ENCODE measurements at places on chromosomes 1 and 21.

DNA sequence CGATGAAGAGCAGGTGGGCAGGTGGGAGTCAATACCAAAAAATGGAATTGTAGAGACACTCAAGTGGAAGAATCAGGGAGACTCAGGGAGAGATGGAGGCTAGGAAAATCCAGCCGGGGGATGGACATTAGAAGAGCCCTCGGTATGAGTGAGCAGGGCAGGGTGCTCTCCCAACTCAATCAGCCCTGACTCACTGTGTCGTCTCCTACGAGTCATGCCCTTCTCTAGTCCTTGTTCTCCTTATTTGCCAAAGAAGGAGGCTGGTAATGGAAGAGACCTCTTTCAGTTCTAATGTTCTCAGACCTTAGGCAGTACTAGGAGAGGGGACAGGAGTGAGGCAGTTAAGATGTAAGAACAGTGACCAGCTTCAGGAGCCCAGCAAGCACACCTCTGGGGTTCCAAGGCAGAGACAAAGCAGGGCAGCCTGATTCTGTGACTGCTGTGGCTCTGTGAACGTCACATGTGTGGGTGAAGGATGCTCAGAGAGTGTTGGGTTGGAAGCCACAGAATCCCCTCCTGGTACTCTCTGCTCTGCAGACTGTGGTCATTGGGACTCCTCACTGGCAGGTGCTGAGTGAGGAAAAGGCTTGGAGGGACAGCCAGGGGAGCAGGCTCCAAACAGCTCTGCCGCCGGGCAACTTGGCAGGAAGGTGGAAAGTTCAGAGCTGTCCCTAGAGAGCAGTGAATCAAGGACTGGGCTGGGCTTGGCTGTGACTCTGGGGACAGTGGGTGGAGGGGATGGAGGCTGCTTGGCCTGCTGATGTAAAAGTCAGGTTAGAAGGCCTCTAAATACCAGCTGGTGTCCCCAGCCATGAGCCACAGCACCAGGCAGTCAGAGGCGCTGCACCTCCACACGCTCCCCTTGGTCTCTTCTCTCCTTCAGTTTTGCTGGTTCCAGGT is 11.1 kb upstream of the GJA5 start:
- peak; percentile 67 for DNase-seq

- no peak for DNase-seq
Measured at GRCh38 chr1:31517301-31517700, 59.0 kb upstream of the TINAGL1 start.

- DNase-seq: peak; percentile 99
Measured at GRCh38 chr1:150486966-150487762, at the start of gene TARS2. TSS of gene TARS2 (plus strand) at chr1:150487419. CDS start at chr1:150487451, 32 bp downstream.

- peak; percentile 93 for DNase-seq
Measured at GRCh38 chr1:235984041-235984825, 80.7 kb downstream of the NID1 start.

- DNase-seq: no peak
Measured at GRCh38 chr1:79614762-79615161, 608.2 kb upstream of the ADGRL4 start.

- DNase-seq: no peak
Measured at GRCh38 chr1:33092438-33092837, 11.5 kb downstream of the AZIN2 start.

GRCh38 chr21:34935898-34936297 is 113.2 kb downstream of the RUNX1 start:
- peak; percentile 64 for DNase-seq

GRCh38 chr1:209383907-209384709 is 199.4 kb upstream of the CAMK1G start:
- no peak for DNase-seq

DNA sequence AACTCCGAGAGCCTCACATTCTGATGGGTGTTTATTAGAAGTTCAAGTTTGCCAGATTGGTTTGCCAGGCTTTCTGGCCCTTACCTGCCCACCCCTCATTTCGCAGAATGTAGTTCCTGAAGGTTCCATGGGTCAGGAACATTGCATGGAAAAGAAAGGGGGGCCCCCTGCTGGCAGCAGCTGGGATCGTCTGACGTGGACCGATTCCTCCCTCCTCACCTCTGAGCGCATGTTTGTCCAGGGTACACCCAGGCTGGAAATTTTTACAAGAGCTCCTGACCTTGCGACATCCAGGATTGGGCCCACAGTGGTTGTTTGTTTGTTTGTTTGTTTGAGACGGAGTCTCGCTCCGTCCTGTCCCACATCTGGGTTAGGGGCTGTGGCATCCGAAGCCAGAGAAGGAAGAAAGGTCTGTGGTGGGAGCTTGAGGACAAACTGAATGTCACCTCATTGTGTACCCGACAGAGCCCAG is 126.0 kb upstream of the TMEM51 start:
- peak; percentile 54 for DNase-seq

- peak; percentile 74 for DNase-seq
Measured at GRCh38 chr1:39086386-39086785, 60.2 kb downstream of the NDUFS5 start.

GRCh38 chr1:54996869-54997710 is 1.6 kb upstream of the BSND start:
- DNase-seq: no peak

DNA sequence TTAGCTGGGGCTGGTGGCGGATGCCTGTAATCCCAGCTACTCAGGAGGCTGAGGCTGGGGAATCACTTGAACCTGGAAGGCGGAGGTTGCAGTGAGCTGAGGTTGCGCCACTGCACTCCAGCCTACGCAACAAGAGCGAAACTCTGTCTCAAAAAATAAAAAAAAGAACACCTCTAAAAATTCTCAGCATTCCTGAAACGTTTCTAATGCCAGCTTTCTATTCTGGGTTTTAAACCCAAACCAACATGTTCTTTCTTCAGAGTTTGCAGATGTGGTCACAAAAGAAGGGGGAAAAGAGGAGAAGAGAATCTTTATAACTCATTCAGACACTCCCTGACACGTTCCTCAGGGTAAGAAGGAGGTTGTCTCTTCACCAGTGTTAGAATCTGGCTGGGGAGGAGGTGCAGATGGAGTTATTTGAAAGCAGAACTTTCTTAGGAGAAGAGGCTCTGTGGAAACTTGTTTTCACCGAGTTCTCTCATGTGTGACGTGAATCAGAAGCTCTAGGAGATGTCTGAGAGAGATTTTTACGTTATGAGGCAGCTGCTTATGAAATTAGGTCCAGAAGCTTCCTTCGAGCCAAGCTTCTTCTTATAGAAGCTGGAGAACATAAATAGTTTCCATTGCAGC is 17.8 kb upstream of the CNR2 start:
- DNase-seq: peak; percentile 72

- DNase-seq: peak; percentile 61
Measured at GRCh38 chr21:25421321-25422028, 185.8 kb downstream of the MRPL39 start.

DNA sequence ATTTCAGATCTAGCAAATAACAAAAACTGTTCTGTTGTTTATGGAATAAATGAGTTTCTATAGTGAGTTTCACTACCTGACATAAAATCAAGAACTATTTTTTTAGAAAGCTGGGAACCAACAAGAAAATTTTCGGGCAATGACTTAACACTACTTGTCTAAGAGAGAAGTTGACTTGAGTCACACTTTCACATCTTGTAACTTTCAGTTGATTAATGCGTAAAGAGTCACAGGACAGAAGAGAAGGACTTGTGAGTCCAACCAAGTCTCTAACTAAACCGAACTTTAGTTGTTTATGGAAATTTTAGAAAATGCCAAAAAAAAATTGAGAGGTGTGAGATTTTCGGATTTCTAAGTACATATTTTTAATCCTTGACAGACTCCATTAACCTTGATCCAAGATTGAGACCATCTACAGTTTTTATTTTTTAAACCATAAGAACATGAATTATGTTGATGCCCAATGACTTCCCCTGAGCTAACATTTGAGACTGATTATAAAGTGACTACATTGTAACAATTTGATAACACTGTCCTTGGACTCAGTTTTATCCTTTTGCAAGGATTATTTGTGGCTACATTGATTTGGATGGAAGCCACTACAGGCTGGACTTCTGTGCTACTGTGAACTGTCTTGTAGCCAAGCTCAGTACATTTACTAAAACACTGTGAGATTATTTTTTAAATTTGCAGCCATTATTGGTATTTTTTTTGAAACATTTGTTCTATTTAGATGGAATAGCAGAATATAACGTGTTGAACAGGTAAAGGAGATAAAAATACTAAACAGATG is 284.0 kb downstream of the PTPRC start:
- DNase-seq: no peak

DNA sequence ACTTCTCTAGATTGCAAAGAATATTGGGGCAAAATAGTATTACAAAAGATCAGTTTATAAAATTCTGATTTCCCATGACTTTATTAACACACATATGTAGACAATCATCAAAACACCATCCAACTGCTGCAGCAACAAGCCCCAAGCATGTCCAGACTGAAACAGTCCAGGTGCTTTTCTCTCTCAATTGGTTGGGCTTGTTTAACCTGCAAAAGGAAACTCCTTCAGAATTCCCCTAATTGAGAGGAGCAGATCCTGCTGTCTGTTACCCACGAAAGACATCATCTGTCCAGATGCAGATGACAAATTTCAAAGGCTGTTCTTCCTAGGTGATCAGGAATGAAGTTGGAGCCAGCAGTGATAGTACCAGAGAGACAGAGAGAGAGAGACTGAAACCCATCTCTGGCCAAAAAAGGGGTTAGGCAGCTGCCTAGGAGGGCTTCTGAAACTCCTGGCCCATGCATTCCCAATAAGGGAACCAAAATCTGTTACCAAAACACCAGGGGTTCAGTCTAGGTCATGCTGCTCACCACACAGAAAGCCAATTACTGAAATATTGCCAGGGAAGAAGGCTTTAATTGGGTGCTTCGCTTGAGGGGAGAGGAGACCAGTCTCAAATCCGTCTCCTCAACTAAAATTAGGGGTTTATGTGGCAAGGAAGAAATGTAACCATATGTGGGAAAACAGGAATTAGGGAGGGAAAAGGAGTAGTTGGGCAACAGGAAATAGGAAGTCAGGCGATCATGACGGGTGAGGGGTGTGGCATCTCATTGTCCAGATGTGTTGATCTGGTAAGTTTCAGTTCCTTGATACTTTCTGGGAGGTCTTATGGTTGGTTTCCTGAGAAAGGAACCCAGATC is 34.7 kb upstream of the RGL1 start:
- no peak for DNase-seq

GRCh38 chr1:209708297-209708696 is 3.7 kb downstream of the HSD11B1 start:
- DNase-seq: no peak

- no peak for DNase-seq
Measured at GRCh38 chr1:45589861-45590260, 6.0 kb downstream of the NASP start.

- no peak for DNase-seq
Measured at GRCh38 chr1:8382608-8383505, 64.9 kb downstream of the SLC45A1 start.

DNA sequence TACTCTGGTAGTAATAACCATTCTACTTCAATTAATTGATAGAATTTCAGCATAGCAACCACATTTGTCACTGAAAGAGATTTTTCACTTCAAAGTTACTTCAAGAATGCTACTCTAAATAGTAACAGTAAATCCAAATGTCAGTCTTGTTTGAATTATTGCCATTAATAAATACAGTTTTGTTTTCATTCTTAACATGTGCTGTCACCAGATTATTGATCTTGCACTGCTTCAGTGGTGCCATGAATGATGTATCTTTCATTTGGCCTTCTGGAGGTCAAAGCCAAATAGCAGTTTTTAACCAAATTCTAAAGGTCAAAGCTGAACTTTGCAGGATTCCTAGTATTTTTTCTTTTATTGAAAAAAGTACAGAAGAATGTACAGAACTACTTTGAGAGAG is 199.5 kb downstream of the PATJ start:
- DNase-seq: no peak

Data from fibroblast of skin of right quadriceps (primary cell).